Urinary bladder (tissue), 4 donors: ENCODE measurements at places on chromosomes 4 and X. TPM values are rescaled to one million over a fixed set of nuclear protein-coding genes. Genes with fewer than 3 reads are reported as not detected.

DNA sequence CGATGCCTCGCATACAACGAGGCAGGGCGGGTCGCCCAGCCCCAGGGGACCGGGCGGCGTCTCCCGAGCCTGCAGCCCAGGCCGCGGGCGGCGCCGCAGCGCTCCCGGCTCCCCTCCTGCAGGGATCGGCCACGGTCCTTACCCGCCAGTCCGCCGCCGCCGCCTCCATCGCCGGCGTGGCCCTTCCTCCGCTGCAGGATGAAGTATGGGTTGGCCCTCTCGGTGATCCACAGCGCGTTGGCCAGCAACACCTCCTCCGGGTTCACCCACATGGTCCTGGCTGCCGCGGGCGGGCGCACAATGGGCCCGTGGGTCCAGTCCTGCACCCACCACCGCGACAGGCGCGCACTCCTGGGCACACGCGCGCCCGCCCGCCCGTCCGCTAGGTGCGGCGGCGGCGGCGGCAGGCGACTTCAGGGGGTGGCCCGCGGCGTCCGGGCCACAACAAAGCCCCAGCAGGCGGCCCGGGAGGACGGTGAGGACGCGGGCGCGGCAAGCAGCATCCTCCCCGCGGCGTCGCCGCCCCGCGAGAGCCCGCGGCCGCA is 339 bp downstream of the TBC1D9 start:
- DNase-seq, result no peak

DNA sequence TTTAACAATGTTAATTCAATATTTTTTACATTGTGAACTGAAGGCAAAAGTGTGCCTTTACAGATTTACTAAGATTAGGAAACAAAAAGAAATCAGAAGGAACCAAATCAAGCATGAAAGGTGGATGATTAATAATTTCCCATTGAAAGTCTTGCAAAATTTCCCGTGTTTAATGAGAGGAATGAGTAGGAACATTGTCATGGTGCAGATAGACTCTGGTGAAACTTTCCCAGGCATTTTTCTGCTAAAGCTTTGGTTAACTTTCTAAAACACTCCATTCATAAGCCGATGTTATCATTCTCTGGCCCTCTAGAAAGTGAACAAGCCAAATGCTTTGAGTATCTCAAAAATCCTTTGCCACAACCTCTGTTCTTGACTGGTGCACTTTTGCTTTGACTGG is 1522.8 kb upstream of the PABPC4L start:
- DNase-seq, result no peak

DNA sequence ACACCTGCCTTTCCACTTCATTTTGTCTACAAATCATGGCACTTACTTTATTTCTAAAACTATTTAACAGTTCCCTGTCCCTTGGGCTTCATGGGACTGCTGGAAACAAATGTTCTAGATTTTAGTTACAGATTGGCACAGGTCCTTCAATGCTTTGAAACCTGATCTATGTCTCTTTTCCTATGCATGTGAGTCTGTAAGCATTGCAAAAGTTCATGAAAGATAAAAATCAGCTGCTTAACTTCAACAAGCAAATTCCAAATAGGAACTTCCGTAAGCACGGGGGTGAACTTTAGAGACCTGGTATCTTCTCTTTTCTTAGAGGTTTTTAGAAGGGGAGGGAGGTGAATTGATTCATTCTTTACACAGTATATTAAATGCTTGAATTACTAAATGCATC is 9.5 kb downstream of the LGI2 start:
- DNase-seq, result peak; percentile 23

DNA sequence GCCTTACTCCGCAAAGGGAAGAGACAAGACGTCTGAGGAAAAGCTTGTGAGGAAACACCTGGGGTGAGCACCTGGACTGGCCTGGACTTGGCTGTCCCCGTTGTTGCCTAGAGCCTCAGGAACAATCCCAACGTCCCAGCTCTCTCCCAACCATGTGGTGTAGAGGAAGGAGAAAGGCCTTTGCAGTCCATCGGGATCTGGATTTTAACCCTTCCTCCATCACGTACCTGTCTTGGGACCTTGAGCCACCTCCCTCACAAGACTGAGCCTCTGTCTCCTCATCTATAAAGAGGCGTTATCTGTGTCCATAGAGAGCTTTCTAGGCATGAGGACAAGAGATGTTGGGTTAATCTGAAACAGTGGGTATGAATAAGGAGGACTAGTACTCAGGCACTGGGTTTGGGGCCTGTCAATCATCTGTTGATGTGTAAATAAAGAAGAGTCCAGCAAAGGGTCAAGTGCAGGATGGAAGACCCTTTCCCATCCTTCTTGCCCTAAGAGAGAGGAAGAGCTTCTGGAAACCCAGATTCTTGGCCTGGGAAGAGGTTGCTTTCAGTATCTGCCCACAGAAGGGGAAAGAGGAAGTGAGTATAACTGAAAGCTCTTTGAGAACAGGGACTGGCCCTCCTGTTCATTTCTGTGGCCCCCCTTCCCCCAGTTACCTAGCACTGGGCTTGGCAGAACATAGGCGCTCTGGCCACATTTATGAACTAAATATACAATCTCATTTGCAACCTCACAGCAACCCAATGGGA is 137.1 kb downstream of the PJA1 start:
- DNase-seq, result no peak

GRCh38 chrX:16985286-16985685 is 38.8 kb downstream of the REPS2 start:
- no peak for DNase-seq

DNA sequence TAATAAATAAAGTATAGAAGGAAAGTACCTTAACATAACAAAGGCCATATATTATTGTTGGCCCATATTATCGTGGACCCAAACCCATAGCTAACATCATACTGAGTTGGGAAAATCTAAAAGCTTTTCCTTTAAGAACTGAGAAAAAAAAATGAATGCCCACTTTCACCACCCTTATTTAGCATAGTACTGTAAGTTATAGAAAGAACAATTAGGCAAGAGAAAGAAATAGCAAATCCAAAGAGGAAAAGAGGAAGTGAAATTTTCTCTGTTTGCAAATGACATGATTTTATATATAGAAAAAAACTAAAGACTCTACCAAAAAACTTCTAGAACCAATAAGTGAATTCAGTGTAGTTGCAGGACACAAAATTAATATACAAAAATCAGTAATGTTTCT is 1854.6 kb downstream of the PCDH7 start:
- no peak for DNase-seq

GRCh38 chr4:117814277-117815246 is 219.7 kb upstream of the NDST3 start:
- DNase-seq, result no peak

- no peak for DNase-seq
Observed at GRCh38 chr4:174193438-174194374, 89.8 kb downstream of the FBXO8 start.

- DNase-seq, result no peak
Observed at GRCh38 chr4:167966143-167966542, 126.2 kb upstream of the ANXA10 start.

- peak; percentile 23 for DNase-seq
Observed at GRCh38 chr4:183356931-183357675, 34.9 kb upstream of the CLDN24 start.

- no peak for DNase-seq
Observed at GRCh38 chrX:35670889-35671288, 127.3 kb upstream of the MAGEB16 start.

GRCh38 chrX:153449368-153450113 is 3.7 kb upstream of the TREX2 start:
- no peak for DNase-seq

GRCh38 chr4:40194602-40195161 is 2.1 kb upstream of the RHOH start:
- DNase-seq, result no peak

- no peak for DNase-seq
Observed at GRCh38 chr4:110415041-110415440, 60.9 kb upstream of the ENPEP start.

- DNase-seq, result no peak
Observed at GRCh38 chrX:10393899-10394298, 226.5 kb downstream of the MID1 start.

GRCh38 chr4:86522349-86522748 is 71.8 kb upstream of the PTPN13 start:
- DNase-seq, result no peak

DNA sequence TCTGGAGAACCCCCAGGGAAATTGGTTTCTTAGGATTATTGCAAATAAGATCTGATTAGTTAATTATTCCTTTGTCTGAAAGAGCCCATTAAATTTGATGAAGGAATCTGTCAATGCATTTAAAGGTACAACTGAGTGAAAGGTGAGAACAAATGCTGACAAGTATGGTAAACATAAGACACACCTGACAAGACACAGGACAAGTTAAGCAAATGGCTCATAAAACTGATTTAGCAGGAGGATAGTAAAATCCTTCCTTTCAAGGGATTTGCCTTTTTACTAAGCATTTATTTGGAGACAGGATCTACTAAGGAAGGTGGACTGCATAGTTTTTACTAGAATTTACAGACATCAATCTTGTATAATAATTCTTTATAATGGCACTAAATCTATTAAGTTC is 553.9 kb downstream of the SPRY1 start:
- no peak for DNase-seq

DNA sequence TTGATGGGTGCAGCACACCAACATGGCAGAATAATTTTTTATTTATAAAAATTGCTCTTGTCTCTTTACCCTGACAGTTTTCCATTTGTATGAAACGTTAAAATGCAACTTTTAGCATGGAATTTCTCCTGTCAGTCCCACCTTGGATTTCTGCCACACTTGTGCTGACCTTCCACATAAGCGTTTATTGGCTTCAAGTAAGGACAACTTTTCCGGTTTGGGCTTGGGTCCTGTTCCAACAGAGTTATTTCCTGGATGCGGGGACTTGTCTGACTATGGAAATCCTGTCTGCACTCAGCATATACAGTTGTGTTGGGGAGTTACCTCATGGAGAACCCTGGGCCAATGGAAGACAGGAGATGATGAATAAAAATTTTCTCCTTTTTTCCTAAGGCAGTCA is 294.7 kb downstream of the NAF1 start:
- no peak for DNase-seq

DNA sequence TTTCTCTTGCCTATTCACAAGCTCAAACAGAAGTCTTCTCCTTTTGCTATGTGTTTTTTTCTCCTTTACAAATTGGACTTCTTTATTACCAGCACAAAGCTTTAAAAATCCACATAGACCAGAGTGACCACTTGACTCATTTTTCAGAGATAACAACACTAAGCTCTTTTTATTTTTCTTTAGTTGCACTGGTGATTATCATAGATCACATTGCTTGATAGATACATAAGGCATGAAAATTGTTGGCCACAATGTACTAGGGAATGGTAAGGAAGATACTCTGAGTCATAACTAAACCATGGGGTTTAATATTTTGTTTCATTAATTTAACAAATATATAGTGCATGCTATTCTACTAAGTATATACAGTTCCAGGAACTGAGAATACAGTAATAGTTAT is 159.0 kb downstream of the GASK1B start:
- no peak for DNase-seq

GRCh38 chr4:28788929-28789490 is 1928.4 kb downstream of the STIM2 start:
- DNase-seq, result no peak

GRCh38 chrX:153339662-153340061 is 5.7 kb downstream of the ZNF275 start:
- no peak for DNase-seq

GRCh38 chr4:121041307-121042090 is 30.8 kb downstream of the NDNF start:
- no peak for DNase-seq

DNA sequence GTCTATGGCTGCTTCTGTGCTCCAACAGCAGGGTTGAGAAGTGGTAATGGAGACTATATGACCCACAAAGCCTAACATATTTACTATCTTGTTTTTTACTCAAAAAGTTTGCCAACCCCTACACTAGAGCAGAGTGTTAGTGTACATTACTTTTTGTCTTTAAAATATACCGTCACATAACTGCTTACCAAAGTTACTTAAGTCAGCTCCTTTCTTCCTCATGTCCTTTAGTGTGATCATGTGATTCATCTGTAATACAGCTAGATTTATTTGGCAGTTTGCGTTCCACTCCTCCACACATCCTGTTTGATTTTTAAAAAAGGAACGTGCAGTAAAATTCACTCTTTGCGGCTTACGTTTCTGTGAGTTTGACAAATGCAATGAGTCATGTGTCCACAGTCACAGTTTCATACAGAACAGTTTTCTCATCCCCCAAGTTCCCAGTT is 162.4 kb upstream of the GPRIN3 start:
- peak; percentile 13 for DNase-seq

- DNase-seq, result no peak
Observed at GRCh38 chr4:96035727-96036126, 195.8 kb downstream of the PDHA2 start.

GRCh38 chr4:65719635-65720034 is 49.3 kb upstream of the EPHA5 start:
- DNase-seq, result no peak

GRCh38 chr4:10085828-10086505 is 30.6 kb downstream of the WDR1 start:
- DNase-seq, result no peak

DNA sequence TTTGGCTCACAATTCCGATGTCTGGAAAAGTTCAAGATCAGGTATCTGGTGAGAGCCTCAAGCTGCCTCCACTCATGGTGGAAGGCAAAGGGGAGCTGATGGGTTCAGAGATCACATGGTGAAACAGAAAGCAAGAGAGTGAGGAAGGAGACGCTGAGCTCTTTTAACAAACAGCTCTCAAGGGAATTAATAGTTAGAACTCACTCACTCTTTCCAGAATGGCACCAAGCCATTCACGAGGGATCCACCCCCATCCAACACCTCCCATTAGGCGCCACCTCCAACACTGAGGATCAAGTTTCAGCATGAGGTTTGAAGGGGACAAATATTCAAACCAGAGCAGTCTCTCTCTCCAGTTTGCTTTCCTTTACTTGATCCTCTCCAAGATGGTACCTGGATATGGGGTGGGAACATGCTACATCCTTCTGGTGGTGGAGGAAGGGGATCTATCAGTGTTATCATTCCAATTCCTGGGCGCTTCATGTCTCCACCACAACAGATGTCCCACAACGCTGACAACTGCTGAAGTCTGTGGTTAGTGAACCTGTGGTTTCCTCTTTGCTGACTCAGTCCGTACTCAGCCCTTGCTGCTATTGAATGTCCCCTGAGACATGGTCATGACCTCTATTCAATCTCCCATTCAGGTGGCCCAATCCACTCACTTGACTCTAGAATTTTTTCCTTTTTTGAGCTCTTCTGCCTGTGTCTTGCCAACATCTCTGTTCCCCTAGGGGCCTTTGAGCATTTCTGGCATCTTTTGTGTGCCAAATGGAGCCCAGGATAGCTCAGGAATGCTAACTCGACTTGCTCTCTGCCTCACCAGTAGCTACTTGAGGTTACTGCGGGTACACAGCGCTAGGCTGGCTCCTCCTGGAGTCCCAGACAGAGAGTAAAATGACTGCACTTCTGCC is 395.2 kb downstream of the MID1IP1 start:
- no peak for DNase-seq

GRCh38 chrX:136806891-136807410 is 26.2 kb upstream of the ARHGEF6 start:
- DNase-seq, result no peak

Gene NUP54
- 25.1 TPM for polyA plus RNA-seq

Gene SLC6A8
- polyA plus RNA-seq, result 76.1 TPM

Gene NAP1L2
- 6.4 TPM for polyA plus RNA-seq

Gene RHOXF2
- polyA plus RNA-seq, result not detected

Gene KCNIP4
- polyA plus RNA-seq, result 4.9 TPM

Gene UGT2B11
- not detected for polyA plus RNA-seq

Gene NUDT10
- 6.9 TPM for polyA plus RNA-seq

Gene PDCL2
- not detected for polyA plus RNA-seq

Gene PLXNB3
- 25.8 TPM for polyA plus RNA-seq

Gene SLC25A43
- polyA plus RNA-seq, result 12.1 TPM

Gene VCX3A
- not detected for polyA plus RNA-seq

Gene ZAR1
- not detected for polyA plus RNA-seq

Gene TEX11
- 0.06 TPM for polyA plus RNA-seq

Gene TASL
- 0.48 TPM for polyA plus RNA-seq

Gene KLB
- 0.48 TPM for polyA plus RNA-seq

Gene KDR
- polyA plus RNA-seq, result 13.4 TPM

Gene PDZD4
- 28.0 TPM for polyA plus RNA-seq

Gene TTC29
- polyA plus RNA-seq, result not detected
